ENCODE measurements at places on chromosomes 3 and 15.
A peak's percentile ranks its signal among the peaks of the same experiment; 100 is the strongest.

DNA sequence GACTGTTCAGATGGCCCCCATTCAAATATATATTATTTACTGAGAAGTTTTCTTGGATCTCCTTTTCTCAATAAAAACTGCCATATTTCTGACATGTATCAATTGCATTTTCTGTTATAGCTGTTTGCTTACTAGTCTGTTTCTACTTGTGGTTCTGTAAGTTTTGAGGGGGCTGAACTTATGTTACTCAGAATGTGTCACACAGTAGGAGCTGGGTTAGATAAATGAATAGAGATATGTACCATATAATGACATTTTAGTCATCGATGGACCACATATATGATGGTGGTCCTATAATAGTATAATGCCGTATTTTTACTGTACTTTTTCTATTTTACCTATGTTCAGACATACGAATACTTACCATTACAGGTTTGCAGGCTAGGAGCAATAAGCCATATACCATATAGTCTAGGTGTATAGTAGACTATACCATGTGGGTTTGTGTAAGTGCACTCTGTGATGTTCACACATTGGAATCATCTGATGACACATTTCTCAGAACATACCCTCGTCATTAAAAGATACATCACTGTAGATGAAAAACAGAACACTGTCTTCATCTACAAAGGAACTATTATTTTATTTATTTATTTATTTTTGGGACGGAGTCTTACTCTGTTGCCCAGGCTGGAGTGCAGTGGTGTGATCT is 22.3 kb downstream of the PPP4R2 start:
- DNase-seq, result no peak

- no peak for DNase-seq
Measured at GRCh38 chr3:53545310-53545995, 51.0 kb downstream of the CACNA1D start.

- peak; percentile 71 for DNase-seq
Measured at GRCh38 chr3:146750196-146750595, 145.1 kb upstream of the PLSCR5 start.

GRCh38 chr3:42686832-42687650 is 1.7 kb downstream of the KLHL40 start:
- no peak for DNase-seq

- no peak for DNase-seq
Measured at GRCh38 chr3:147388700-147389580, 17.4 kb downstream of the ZIC4 start.

DNA sequence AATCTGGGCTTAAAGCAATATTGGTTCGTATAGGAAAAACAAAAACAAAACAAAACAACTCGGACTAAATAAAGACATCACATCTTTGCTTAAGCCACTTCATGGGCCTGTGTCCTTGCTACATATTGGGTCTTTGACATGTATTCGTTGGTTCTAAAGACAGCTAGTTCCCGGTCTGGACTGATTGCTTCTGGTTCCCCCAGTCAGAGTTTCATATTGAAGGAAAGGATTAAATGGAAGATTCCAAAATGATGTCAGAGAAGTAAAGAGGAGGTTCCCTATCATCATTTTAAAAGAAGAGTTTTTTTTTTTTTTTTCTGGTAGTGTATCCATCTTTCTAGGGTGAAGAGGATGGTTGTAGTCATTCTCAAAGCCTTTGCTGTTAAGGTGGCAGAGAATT is 2.3 kb downstream of the OXSR1 start:
- DNase-seq, result no peak

DNA sequence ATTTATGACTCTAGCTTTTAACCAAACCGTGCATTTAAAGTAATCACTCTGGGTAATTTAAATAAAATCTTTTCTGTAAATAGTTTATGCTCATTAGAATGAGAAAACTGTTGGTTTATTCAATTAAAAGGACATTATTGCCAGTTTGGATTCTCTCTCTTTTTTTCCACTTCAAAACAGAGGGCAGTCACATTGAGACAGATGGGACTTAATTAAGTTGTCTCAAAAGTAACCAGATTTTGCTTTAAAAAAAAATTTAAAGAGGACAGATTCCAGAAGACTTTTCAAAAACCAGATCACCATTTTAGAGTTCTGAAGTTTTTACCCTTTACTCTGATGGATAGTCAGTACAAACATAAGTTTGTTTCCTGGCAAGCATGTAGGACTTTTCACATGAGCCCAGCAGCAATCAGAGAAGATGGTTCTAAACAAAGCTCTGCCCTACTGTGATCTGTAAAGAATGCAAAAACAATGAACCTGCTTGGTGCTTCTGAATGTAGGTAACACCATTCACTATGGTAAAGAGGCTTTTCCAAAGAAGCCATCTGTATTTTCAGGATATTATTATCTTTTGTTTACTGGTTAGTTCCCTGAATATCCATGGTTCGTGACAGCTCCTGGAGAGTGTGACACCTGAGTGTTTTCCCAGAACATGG is 136.2 kb downstream of the LRTM1 start:
- DNase-seq, result no peak

- peak; percentile 33 for DNase-seq
Measured at GRCh38 chr3:18008706-18009368, 266.4 kb upstream of the TBC1D5 start.

DNA sequence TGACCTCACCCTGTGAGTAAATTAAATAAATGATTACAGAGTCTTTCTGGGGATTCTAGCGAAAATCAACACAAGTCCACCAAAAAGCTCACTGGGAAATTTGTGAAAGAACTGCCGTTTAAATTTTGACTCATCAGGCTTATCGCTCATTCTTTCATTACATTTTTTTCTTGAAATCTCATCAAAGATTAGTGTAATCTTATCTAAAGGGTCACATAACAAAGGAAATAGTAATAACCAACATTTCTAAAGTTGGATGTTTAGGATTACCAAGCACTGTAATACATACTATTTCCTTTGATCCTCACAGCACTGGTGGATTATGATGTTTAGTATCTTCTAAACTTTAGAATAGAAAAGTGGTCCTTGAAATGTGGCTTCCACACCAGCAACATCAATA is 111.1 kb upstream of the CBLB start:
- no peak for DNase-seq

DNA sequence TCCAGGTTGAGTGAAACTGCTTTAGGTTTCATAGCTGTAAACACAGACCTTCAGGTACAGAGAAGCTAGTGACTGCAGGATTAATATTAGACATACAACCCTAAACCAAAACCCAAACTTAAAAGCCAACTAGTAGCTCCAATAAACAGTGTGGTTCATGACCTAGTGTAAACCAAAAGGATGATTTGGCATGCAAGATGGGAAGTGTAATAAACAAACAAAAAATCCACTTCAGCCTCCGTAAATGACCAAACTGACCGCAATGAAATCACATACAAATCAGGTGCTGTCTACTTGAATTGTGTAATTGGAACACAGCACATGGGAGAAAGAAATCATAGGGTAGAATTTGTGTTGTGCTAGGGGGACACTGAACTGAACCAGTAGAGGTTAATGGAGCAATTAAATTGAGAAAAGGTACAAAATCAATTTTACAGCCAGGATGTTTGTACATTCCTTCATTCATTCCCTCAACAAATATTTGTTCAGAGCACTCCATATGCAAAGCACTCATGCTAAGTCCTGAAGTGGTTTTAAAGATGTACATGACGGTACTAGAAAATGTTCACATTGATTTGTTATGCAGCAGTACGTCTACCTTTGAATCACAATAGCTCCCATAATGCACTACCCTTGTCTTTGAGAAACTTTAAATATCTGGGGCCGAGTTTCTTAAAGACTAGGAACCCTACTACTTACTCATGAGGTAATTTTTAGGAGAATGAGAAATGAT is 21.4 kb upstream of the CHST2 start:
- no peak for DNase-seq

DNA sequence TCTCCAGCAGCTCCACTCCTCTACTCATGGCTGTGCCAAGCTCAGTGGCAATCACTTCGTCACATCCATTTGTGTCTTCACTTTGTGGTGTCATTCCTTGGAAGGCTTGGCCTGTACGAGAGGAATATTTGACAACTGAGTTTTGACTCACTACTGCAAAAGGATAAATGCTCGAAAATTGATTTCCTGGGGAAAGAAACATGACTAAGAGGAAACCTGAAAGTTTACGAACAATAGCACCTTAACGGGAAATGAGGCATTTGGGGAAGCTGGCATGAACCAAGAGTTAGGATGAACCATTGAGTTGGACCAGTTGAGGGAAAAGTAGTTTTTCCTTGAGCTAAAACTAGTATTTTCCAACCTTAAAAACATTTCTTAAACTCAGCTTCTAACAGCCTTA is 74.2 kb upstream of the ABHD17C start:
- no peak for DNase-seq

DNA sequence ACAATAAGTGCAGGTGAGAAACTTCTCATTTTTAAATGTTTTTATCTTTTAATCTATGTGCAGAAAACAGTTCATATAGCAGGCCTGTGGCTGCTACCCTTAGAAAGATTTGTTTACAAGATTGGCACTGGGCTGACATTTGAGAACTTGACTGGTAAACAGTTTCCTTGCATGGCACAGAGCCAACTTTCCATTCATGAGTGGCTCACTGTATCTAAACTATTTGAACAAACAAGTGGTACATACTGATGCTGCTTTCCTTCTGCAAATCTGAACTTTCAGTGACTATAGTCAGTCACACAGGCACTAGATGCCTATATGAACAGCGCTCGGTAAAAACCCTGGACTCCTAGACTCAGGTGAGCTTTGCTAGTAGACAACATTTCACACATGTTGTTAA is 6.3 kb upstream of the GTPBP8 start:
- no peak for DNase-seq

DNA sequence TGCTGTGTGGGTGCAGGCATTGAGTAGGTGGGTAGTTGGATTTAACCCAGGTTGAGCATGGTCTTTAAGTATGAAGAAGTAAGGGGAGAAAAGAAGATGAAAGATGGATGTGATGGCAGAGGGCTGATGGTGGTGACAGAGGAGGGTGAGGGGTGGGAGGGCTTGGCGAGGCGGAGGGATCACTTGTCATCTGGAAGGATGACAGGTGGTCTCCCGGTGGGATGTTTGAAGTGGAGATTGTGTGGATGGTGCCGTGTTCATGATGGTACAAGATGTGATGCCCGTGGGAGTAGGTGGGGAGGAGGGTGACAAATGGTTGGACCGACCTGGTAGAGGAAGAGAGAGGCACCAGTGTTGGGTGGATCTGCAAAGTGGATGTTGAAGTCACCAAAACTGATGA is 208.8 kb downstream of the RPLP1 start:
- DNase-seq, result no peak

GRCh38 chr3:154131830-154132229 is 10.6 kb downstream of the ARHGEF26 start:
- DNase-seq, result no peak

GRCh38 chr3:45207446-45207845 is 18.6 kb downstream of the TMEM158 start:
- DNase-seq, result no peak

GRCh38 chr3:171242170-171242569 is 215.7 kb upstream of the SLC2A2 start:
- DNase-seq, result no peak

DNA sequence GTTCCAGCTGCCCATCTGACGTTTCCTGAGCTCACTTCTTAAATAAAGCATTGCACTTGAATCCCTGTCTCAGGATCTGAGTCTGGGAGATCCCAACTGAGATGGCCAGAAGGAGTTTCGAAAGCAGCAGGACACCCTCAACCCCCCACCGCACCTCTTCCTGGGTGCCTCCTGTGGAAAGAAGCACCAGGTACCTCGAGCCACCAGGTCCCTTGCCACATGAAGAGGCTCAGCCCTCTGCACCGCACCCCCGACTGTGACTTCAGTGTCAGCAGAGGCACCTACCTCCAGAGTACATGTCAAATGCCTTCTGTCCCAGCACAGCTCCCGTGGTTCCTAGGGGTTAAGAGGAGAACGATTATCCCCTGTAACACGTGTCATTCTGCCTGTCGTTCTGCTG is 26.7 kb downstream of the FAM3D start:
- DNase-seq, result no peak

- no peak for DNase-seq
Measured at GRCh38 chr15:68404056-68404798, 27.7 kb downstream of the ITGA11 start.

- DNase-seq, result no peak
Measured at GRCh38 chr3:196991581-196992460, 23.2 kb upstream of the PIGZ start.

DNA sequence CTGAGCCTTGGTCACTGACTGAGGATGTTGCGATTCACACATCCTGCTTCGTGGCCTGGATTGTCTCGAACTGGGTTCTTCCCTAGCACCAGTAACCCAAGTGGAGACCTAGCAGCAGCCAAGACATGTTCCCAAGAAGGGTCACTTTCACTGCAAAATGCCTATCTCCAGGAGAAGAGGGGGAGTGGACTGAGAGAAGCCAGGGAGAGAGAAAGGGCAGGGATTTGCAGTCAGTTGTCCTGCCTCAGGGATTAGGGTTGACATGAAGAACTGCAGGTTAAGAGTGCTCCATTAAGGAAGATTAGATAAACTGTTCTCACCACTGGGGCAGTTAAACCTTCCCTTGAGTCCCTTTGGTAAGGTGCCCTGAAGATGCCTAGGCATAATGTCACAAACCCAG is 5.7 kb upstream of the CD276 start:
- no peak for DNase-seq

DNA sequence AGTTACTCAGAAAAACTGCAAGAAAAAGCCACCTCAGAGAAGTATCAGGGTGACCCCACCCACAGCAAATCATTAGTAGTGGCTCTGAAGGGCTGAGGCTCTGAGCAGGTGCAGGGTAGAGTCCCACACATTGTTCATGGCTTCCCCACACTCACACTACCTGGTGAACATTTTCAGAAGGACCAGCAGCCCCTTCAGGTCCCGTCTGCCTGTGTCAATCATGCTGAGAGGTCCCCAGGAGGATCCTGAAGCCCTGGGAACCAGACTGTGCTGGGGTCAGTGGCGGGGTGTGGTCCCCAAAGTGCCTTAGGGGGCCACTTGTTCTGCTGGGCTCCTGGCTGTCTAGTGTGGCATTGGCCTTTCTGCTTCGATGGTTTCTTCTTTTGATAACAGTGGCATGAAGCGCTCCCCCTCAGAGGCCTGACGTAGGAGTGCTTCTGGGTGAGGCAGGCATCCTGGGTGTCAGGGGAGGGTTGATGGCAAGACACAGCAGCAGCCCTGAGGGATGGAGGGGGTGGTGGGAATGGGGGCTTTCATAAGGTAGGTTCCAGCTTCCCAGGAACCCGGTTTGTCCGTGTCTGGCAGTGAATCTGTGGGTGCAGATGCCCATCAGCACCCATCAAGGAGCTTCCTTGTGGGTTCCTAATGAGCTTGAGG is 19.0 kb upstream of the FANCD2 start:
- no peak for DNase-seq
